ENCODE measurements at places on chromosomes 7 and 10.

- DNase-seq = peak; percentile 79
These were observed at the start of gene BAG3 for GRCh38 chr10:119650692-119651513. TSS of gene BAG3 (plus strand) at chr10:119651380. CDS start at chr10:119651676, 296 bp downstream.

DNA sequence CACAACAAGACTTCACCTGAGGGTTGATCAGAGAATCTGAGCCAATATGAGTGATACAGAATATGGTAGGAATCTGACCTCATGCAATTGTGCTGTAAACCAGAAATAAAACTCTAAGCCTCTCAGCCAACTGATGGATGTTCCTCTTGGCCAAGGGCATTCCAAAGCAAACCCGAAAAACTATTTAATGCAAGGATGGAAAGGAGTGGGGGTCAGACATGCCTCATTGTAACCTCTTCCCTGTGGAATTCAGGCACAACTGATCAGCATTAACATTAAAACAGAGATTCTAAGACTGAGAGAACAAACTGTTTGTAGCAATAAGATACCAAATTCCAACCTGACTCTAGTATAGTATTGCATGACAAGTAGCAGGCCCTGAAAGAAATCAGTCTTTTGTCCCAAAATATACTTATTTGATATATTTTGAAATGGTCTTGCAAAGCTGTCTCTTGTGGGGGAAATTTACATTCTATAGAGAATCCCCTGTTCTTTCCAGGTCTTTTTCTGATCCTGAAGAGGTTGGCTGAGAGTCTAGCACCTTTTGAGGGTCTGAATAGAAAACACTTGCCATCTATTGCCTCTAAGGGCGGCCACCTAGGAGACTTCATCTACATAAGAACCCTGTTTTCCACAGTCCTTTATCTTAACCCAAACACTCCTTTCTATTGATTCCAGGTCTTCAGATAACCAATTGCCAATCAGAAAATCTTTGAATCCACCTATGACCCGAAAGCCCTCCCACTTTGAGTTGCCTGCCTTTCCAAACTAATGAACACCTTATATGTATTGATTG, 50.4 kb upstream of the WDR11 start:
- DNase-seq = no peak

- peak; percentile 13 for DNase-seq
These were observed 622 bp downstream of the WNT16 start for GRCh38 chr7:121329191-121330052.

DNA sequence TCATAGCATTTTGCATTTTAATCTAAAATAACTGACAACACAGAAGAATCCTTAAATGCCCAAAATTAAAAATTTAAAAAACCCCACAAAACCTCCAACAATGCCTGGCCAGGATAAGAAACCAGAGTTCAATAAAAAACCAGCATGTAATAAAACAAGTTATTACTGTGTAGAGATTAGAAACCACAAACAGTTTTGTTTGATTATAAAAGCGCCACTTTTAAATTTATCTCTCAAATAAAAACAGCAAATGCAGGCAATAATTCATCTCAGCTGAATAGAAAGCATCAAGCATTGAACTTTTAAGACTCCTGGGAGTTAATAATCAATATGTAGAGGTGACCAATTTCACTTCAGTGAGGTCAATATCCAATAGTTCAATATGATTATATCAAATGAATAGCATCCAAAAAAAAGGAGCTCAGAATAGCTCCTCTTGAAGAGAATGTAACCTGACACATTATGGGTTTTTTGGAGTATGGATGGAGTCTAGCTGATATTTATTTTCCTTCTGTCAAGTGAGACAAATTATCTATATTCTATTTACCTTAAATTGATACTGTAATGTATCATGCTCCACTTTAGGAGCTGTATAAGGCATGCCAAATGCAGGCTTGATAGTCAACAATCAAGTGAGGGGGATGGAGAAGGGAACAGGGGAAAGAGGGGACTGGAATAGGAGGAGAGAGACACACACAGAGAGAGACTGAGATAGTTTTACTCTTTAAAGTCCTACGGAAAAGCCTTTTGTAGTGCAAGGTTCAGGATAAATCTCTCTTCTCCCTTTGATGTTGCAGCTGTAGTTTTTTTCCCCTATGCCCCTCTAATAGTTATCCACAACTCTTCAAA, 130.9 kb downstream of the RSU1 start:
- DNase-seq = no peak

DNA sequence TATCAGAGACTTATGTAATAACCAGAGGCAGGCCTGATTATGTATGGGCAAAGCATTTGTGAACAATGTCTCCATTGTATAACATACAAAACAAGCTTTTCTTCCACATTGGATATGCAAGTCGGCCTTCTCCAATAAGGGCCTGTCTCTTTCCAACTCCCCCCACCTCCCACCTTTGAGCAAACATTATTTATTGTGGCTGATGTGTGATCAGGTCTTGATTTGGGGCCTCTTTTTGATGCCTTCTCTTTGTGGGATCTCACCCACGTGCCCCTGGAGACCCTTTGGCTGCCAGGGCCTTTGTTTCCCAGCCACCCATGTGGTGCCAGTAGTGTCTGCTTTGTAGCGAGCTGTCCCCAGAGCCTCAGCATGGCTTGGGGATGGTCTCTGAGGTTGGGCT, 53.0 kb downstream of the TCF7L2 start:
- no peak for DNase-seq

DNA sequence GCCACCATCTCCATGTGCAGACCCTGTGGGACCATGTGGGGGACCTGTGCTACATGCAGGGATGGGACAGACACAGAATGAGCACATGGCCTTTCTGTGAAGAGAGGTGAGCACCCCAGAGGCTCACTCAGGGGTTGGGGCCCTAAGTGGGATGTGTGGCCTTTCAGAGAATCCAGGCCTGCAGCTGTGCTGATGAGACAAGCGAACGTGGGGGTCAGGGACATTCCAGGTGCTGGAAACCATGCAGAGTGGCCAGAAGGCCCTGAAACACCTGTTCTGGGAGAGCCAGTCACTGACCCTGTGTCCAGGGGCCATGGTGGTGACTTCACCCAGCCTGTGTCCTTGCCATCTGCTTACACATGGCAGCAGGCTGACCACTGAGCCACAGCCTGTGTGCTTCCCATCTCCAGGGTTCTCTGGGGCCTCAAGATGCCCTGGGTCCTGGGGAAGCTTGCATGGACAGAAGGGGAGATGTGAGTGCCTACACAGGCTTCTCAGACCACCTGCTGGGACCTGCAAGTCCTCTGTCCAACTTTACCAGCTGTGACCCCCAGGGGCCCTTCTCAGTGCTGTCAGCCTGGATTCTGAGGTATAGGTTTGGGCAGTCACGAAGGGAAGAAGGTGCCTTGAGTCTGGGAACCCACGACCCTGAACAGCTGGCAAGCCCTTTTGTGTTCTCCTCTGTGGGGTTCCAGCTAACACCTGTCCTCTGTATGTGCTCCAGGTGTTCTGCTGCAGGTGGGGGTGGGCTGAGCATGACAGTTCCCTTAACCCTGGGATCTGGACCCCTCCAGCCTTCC, 17.6 kb downstream of the RAMP3 start:
- DNase-seq = no peak

DNA sequence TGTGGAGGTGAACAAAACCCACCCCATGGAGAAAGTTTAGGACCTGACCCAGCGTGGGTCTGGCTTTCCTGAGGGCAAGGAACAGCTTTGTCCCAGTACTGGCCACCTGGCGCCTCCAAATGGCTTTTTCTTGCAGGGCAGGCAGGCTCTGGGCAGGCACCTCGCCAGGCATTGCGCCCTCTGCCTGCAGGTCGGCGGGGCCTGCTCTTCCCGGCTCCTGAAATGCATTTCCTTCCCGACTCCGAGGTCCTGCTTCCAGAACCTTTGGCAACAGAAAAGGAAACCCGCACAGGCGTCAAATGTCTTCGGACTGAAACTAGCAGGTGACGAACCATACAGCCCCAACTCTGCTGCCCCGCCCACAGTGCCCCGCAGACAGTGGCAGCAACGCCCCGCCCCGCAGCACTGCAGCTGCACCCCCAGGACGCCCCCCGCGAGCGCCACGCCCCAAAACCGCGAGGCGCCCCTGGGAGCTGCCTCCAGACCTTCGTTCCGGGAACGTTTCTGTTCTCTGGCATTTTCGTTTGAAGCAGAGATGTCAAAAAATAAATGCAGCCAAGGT, 65.5 kb downstream of the C10orf143 start:
- no peak for DNase-seq

DNA sequence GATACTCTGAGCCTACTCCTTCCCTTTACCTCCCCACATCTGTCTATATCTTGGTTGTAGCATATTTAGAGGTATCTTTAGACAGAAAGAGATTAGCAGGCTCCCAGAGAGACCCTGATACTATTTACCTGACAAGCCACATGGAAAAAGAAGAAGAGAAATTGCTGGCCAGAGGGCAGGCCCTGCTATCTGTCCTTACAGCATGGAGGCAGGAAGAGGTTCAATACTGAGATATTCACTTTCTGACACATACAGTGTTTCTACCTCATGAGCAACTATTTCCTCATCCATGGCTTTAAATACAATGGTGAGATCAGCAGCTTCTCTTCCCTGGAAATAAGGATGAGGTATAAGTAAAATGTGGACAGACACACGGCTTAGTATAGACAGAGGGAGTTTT, 33.9 kb upstream of the TSPAN13 start:
- DNase-seq = no peak

GRCh38 chr7:47734287-47734948, 152.5 kb upstream of the TNS3 start:
- no peak for DNase-seq

DNA sequence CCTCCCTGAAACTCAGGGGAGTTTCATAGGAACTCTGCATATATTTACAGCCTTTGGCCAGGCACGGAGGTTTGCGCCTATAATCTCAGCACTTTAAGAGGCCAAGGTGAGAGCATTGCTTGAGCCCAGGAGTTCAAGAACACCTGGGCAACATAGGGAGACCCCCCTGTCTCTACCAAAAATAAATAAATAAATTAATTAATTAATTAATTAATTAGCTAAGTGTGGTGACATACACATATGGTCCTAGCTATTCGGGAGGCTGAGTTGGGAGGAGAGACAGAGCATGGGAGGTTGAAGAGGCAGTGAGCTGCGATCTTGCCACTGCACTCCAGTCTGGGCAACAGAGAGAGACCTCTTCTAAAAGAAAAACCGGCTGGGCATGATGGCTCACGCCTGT, 9.4 kb upstream of the LEP start:
- no peak for DNase-seq

GRCh38 chr10:12656518-12657142, 307.3 kb downstream of the CAMK1D start:
- no peak for DNase-seq

- no peak for DNase-seq
These were observed 34.0 kb downstream of the GNA12 start for GRCh38 chr7:2809903-2810625.

- no peak for DNase-seq
These were observed 228.2 kb downstream of the ATRNL1 start for GRCh38 chr10:115321360-115321759.

- no peak for DNase-seq
These were observed 5.8 kb downstream of the IFIT1 start for GRCh38 chr10:89398003-89398749.

DNA sequence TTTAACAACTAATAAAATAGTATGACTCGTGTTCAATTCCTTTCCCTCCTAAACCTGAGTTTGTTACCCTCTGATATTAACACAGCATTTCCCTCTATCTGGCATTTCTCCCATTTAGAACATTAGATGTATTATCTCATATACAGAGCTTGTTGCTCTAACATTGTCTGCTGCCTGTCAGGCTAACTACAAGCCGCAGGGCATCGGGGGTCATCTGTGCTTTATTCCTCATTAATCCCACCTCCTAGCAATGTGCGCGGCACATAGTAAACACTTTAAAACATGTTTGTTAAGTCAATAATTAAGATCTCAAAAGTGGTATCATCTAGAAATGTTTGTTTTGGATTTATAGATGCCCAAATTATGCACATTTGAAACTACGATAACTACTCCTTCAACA, 52.9 kb upstream of the NEBL start:
- no peak for DNase-seq

GRCh38 chr10:9010931-9011670, 956.6 kb downstream of the GATA3 start:
- no peak for DNase-seq

DNA sequence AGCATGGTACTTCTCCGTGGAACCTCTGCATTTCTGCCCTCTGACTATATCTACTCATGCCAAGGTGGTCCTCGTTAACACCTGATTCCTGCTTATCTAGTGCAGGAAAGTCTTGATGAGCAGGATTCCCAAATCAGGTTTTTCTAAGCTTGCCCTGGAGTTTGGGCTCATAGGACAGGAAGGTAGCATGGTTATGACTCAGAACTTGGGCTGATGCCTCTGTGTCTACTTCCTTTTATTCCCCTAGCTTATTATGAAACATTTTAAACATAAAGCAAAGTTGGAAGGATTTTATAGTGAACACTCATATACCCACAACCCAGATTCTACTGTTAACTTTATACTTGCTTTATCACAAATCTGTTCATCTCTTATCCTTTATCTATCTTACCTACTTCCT, 5.6 kb downstream of the SUFU start:
- no peak for DNase-seq

GRCh38 chr10:17368708-17369272, 85.6 kb downstream of the ST8SIA6 start:
- DNase-seq = no peak

- no peak for DNase-seq
These were observed 48.4 kb downstream of the PRR15 start for GRCh38 chr7:29611941-29612544.

DNA sequence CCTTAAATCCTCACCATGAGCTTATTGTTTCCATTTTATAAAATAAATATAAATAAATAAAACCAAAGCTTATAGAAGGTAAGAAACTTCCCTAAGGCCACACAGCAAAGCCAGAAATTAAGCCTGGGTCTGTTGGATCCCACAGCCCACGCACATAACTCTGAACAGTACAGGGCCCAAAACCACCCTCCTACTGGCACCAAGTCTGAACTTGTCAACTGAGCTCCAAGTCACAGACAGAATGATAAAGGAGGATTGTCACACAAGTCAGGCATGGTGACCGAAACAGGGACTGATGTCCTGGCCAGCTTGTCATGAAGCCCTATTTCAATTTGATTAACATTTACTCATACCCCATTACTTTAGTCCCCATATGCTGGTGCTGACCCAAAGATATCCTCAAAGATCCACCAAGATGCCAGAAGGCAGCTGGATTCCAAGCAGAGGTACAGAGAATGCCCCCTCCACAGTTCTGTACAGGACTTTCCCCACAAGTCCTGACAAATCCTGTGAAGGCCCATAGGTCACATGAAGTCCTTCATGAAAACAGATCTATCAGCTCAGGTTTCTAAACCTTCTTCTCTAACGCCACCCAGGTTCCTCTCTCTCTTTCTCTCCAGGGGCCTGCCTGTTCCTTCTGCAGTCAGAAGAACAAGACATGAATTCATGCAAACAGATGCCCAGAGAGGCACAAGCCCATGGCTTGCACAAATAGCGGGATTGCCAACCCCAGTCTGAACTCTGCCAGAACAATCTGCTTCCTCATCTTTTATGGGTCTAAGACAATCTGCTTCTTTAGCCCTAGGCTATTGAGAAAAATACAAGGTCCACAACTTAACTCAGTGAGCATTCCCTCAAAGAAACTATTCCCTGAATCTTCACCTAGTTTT, 60.9 kb downstream of the GLI3 start:
- no peak for DNase-seq
